ENCODE measurements at places on chromosomes 2 and 18.

DNA sequence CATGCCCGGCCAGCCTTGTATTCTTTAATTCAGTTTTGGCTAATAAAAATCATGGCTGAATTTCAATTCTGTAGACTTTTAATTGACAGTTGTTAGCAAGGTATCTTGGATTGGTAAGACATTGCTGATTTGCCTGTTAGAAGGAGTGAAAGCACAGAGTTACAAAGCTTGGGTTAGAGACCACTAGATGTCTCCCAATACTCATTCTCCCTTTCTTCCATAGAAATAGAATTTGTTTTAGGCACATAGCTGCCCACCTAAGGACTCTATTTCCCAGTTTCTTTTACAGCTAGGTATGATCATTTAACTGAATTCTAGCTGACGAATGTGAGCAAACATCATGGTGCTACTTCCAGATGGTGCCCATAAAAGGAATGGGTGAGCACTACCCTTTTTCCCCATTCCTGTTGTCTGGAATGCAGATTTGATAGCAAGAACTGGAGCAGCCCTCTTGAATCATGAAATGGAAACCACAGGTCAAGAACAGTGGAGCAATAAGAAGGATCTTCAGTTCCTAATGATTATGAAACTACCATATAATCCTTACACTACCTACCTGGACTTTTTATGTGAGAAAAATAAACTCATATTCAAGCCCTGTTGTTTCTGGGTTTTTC, 17.5 kb downstream of the PECR start:
- DNase-seq, result peak; percentile 19

DNA sequence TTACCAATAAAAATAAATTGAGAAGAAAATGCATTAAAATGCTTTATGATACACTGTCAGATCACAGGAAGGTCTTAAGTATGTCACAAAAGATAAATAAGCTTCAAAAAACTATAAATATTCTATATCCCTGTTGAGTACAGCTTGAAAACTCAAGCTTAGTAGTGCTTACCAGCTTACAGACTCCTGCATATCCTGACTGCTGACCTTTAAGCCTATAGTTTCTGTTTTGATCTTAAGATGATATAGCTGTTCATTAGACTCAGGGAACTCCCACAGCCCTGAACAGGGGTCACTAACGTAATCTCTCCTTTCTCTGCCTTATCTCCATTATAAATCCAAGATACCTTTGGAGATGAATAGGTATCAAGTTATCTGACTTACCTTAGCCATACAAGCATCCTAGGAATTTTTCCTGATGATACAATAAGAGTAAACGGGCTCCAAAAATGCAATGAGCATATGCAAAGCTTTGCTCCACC, 93.7 kb upstream of the RBBP8 start:
- DNase-seq, result no peak

DNA sequence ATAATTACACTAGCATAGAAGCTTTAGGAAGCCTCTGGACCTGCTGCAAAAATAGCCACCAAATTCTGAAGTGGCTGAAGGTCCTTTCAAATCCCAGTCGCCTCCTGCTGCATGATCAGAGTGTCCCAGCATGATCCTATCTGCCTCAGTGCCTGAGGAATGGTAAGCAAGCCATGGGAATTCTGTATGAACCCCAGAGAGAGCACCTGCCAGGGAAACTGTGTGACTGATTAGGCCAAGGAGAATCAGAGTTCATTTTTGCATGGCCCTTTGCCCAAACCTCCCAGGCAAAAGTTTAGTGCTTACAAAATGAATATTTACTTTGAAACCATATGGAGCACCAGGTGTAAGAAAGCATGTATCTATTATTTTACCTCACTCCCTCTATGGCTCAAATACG, 221.4 kb downstream of the ARL4C start:
- no peak for DNase-seq

DNA sequence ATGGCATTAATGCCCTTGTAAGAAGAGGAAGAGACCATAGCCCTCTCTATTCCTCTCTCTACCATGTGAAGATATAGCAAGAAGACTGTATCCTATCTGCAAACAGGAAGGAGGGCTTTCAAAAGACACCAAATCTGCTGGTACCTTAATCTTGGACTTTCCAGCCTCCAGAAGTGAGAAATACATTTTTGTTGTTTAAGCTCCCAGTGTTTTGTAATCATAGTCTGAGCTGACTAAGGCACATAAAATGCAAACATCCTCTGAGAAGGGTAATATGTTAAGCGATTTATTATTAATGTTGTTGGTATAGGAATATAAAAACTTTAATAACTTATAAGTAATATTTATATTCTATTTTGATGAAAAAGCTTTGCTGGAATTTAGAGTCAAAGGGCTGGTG, 559.8 kb downstream of the SUCLG1 start:
- DNase-seq, result no peak

- DNase-seq, result no peak
Observed at GRCh38 chr2:190149200-190149599, 86.7 kb upstream of the MSTN start.

- no peak for DNase-seq
Observed at GRCh38 chr2:58669998-58670397, 428.9 kb upstream of the FANCL start.

DNA sequence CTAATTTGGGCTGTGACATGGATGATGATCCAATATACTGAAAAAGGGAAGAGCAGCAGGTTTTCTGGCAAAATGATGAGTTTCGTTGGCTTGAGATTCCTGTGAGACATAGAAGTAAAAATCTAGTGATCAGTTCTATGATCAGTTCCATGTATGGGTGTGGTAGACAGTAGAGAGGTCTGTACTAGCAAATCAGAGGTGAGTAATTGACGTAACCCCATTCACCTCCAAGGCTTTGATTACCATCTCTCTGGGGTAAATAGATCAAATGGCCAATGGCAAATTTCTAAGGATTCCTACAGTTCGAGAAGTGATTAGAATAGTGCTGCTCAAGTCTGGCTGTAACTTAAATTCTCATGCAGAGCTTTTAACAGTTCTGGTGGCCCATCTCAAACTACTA, 6.4 kb downstream of the ITGA4 start:
- no peak for DNase-seq

GRCh38 chr2:84459018-84459943, at the start of gene SUCLG1:
Gene SUCLG1 (minus strand): TSS chr2:84459280. CDS start chr2:84459269, 11 bp downstream.
- peak; percentile 94 for DNase-seq

GRCh38 chr2:84197901-84198300, 261.2 kb downstream of the SUCLG1 start:
- no peak for DNase-seq

DNA sequence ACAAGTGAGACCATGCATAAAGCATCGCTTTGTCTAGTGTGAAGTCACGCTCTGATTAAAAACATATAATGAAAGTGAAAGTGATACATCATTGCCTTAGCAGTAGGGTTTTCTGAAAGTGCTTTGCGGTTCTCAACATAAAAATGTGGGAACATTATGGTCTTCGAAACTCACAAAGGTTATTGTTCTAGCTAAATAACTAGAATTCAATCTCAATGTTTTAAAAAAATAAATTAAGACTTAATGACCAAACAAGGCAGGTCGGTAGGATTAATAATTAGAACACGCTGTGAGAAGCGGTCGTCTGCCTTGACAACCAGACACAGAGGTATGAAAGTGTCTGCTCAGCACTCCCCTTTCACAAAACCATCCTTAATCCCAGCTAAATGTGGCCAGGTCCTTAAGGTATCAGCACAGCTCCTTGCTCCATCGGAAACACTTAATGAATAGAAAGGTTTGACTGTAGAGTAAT, 42.2 kb downstream of the KLHL14 start:
- no peak for DNase-seq

DNA sequence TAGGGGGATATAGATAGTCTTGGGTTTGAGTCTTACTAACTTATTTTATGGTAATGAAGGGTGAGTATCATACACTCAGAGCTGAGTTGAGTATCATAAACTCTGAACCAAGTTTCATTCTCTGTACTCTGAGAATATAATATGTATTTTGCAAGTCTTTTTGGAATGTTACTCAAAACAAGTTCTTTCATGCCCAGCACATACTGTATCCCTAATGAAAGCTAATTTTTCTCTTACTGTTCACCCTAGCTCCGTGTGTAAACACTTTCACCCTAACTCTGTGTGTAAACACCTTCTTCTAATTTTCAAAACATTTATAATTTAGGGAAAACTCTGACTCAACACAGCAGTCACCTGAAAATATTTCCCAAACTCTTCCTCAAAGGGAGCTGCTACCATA, 29.7 kb upstream of the CHST9 start:
- DNase-seq, result no peak

DNA sequence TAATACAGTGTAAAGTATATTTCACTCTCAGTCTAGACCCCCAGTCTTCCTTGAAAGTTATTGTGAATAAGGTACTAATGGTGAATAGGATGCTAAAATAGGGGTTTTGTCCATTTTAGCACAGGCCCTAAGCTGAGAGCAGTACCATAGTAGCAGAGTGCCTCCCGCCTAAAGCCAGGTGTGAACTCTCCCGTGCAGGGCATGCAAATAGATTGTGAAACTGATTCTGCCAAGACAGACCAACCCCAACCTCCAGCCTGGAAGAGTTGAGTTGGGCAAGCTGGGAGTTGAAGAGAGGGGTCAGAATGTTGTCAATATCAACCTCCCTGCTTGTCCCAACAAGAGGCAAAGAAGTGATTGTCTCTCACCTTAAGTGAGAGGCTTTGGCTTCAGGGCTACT, 97.4 kb upstream of the CYRIA start:
- DNase-seq, result no peak

DNA sequence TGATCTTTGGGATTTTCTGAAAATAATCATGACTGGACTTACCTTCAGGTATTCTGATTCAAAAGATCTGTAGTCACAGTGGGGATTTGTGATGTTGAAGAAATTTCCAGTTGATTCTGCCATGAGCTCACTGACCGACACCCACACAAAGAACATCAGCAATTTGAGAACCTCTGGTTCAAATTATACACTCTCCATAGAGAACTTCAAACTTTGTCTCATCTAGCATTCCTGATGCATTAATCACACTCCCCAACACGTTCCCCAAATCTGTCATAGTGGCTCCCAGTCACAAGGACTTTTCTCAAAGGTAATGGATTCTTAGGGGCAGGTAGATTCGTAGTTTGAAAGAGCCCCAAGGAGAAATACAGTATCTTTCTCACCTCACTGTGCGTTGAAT, 584.3 kb downstream of the FBXO15 start:
- DNase-seq, result no peak

DNA sequence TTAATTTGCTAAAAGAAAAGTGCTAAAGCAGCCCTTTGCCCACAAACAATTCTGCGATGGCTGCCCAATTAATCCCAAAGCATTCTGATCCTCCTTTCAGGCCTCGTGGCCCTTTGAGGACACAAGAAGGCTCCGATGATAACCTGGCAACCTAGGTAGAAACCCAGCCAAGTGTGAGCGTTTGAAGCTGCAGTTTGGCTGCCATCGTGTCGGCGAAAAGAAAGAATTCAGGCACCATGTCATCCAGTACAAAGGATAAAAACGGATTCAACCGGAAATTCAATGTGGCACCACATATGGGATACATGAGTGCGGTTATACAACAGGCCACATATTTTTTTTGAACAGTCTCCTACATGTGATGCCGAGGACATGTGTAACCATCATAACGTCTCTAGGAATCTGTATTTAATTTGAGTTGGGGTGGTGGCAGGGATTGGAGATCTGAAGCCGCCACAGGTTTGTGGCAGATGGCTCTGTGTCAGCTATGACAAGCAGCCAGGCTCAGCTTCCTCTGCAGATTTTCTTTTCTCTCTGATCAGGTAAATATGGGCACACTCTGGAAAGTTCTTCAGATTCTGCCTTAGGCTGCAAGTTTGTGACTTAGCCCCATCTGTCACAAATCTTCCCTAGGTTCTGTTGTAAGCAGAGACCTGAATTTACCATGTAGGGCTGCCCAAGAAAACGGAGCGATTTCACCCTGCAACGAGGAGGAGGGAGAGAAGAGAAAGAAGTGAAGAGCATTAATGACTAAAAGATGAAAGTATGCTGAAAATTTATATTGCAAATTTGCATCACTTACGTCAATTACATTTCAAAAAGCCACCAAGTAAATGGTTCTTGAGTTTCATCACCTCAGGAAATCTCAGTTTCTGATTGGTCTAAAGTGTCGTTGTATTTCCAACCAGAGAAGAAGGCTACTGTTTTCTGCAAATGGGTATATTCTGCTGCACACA, 573.2 kb downstream of the ZEB2 start:
- DNase-seq, result peak; percentile 45

DNA sequence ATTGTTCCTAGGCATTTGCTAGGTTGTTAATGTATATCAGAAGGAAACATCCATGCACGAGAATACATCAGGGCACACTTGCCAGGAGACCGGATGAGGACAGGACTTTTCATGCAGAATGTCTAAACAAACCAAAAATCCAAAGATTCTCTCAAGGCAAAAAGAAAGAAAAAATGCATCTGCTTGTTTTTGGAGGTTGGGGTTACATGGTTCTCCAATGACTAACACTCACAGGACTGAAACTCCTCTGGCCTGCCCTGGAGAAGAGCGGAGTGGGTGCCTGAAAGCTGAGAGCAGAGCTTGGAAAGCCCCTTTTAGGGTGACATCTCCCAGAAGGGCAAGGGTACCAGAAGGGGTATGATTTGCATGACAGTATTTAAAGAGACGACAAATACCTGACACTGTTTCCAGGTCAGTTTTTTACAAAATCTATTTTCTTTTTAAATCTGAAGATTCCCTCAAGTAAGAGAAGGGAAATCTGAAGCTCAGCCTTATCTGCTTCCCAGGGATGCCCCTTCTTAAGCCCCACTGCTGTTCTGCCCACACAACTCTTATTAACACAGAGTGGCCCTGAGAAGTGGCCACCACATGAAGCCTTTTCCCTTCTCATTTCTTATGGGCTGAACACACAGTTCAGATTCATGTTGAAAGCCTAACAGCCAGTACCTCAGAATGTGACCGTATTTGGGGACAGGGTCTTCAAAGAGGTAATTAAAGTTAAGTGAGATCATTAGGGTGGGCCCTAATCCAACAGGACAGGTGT, 216.4 kb downstream of the STK39 start:
- DNase-seq, result peak; percentile 67

GRCh38 chr18:49733321-49733720, 80.0 kb downstream of the ACAA2 start:
- no peak for DNase-seq

- peak; percentile 25 for DNase-seq
Observed at GRCh38 chr18:50987261-50987660, 19.4 kb downstream of the ELAC1 start.

DNA sequence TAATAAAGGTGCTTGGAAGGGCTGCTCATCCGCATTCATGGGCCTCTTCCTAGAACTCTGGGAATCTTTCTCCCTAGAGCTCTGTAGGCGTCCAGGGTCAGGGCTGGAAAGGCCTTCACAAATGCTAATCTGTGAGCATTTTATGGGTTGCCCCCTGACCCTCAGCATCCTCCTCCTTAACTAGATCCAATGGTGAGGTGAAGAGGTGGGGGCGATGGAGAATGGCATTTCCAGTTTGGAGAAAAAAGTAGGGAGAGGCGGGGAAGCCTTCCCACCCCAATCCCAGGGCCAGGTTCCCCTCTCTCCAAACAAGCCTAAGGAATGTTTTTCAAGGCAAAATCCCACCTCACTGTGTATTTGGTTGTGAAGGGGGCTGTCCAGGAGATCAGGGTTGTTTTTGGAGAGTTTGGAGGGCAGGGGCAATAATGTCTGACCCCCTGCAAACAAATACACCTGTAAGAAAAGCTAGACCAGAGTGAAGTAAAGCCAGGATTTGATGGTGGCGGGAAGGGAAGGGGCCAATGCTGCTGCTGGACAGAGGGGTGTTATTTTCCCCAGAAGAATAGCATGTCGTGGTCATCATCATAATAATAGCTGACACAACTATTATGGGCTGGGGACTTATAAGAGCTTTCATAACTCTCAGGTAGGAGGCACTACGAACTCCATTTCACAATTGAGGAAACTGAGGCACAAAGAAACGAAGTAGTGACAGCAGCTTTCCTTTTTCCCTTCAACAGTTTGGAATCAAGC, 1.4 kb upstream of the MYCN start:
- no peak for DNase-seq

GRCh38 chr2:50133766-50134165, 898.2 kb downstream of the NRXN1 start:
- no peak for DNase-seq

All from AG08395 (cell line).